ENCODE measurements at places on chromosomes 11 and 22.

- DNase-seq = no peak
Observed at GRCh38 chr11:21475276-21475675, 717.6 kb upstream of the ANO5 start.

GRCh38 chr11:94342250-94342649 lies 37.9 kb downstream of the IZUMO1R start:
- no peak for DNase-seq

DNA sequence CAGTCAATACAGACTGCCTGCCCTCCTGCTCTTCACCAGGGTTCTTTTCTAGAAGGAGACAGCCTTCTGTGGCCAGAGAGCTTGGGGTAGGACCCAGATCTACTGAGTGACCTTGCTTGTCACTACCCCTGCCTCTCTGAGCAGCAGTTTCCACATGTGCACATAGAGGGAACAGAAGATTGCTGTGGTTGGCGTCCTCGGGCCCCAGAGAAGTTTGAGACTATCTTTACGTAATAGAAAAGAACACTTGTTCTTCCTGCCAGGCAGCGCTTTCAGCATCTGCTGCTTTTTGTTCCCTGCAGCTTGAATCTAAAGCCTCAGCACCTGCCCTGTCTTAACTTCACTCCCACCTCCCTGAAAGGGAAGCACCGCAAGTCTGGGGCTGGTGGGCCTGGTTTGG lies 1.9 kb upstream of the FKBP2 start:
- no peak for DNase-seq

- DNase-seq = no peak
Observed at GRCh38 chr11:55707029-55707428, 45.0 kb downstream of the OR4C6 start.

DNA sequence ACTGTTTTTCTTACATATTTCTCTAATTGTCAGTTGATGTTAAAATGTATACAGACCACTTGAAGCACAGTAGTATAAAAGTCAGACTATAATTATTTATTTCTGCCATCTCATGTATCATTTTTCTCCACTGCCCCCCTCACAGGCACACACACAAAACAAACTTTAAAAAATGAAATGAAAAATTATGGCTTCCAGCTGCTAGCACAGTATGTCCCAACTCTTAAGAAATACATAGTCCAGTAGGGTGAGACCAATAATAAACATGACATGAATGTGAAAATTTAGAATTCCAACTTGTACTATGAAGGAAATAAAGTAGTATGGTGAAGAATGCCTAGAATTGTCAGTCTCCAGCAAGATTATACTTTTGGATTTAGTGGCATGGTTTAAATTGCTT lies 1247.9 kb downstream of the JRKL start:
- no peak for DNase-seq

GRCh38 chr11:20443596-20443995 lies 56.1 kb downstream of the PRMT3 start:
- no peak for DNase-seq

- no peak for DNase-seq
Observed at GRCh38 chr11:12205330-12205729, 94.9 kb downstream of the MICAL2 start.
